H1 (cell line): ENCODE measurements at places on chromosomes 6 and 20. TPM values are rescaled to one million over a fixed set of nuclear protein-coding genes. Genes with fewer than 3 reads are reported as not detected.

HS3ST5 gene
- 9.9 and 11.2 TPM in 2 replicates for total RNA-seq

DNA sequence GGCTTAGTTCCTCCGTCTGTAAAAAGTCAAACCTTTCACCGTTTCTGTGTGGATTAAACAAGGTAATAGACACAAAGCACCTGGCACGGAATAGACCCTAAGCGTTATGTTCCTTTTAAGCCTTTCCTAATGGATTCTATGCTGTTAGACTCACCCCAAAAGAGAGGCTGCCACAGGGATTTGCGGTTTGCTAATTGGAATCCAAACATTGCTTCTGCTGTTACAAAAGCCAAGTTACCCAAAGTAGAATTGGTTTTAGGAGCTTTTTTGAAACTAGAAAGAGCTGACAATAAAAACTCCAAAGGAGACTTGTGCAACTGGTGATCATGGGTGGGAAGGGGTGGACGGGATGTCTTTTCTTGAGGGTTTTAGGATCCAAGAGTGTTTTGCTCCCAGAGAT lies 178.0 kb downstream of the BMP7 start:
- H3K4me1 ChIP-seq: peaks cover 6% of the 10 kb centered on the region; the same call in 1 of the 2 replicates
- H3K27ac ChIP-seq: no peak overlapping the region
- H3K36me3 ChIP-seq: no peaks in the 10 kb centered on the region
- peaks cover 4% of the 10 kb centered on the region; the same call in 1 of the 2 replicates for H3K27me3 ChIP-seq
- DNase-seq: no peak

GRCh38 chr6:112626468-112627082 lies 279.4 kb downstream of the RFPL4B start:
- no peaks in the 10 kb centered on the region for H3K27me3 ChIP-seq
- no peak overlapping the region for H3K4me3 ChIP-seq
- H3K36me3 ChIP-seq: no peaks in the 10 kb centered on the region

COMMD7 gene
- 48.8 and 48.9 TPM in 2 replicates for total RNA-seq

- DNase-seq: no peak
- no peak overlapping the region for H3K27ac ChIP-seq
- H3K36me3 ChIP-seq: no peaks in the 10 kb centered on the region
- no peaks in the 10 kb centered on the region for H3K27me3 ChIP-seq
- H3K4me3 ChIP-seq: no peak overlapping the region
Observed at GRCh38 chr6:141874930-141875602, 257.7 kb upstream of the GJE1 start.

DNA sequence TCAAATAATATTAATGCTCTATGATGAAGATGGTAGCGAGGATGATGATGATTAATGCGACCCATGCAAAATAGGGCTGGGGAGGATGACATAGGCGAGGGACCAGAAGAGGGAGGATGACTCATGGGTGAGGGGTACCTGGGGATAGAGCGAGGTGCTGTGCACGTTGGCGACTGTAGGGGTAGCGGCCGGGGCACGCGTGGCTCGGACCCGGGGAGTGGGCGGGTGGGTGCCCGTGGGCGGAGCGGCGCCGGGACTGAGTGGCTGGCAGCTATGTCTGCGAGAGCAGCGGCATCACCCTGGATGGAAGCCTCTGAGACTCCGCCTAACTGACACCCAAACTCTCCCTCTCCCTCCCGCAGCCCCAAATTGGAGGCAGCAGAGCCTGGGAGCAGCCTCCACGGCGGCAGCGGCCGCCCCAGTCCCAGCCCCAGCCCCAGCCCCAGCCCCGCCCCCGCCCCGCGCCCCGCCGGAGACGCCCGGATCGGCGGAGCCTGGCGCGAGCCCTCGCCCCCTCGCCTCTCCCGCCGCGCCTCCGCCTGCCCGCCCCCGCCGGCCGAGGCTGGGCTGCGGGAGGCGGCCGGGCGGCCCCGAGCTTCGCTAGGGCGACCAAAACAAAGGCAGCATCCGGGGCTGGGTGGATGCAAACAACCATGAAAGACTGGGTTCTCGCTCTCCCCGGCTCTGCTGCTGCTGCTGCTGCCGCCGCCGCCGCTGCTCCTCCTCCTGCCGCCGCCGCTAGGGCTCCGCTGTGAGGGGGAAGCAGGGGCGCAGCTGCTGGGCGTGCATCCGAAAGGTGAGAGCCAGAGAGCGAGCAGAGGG lies at the start of gene RIMS1:
TSS of gene RIMS1 (plus strand) at position 367 of the 822 bp plus-strand sequence. CDS start 474 bp downstream, outside the sequence.
- H3K27me3 ChIP-seq: no peaks in the 10 kb centered on the region
- peak; percentile 82 for DNase-seq
- H3K36me3 ChIP-seq: no peaks in the 10 kb centered on the region

DNA sequence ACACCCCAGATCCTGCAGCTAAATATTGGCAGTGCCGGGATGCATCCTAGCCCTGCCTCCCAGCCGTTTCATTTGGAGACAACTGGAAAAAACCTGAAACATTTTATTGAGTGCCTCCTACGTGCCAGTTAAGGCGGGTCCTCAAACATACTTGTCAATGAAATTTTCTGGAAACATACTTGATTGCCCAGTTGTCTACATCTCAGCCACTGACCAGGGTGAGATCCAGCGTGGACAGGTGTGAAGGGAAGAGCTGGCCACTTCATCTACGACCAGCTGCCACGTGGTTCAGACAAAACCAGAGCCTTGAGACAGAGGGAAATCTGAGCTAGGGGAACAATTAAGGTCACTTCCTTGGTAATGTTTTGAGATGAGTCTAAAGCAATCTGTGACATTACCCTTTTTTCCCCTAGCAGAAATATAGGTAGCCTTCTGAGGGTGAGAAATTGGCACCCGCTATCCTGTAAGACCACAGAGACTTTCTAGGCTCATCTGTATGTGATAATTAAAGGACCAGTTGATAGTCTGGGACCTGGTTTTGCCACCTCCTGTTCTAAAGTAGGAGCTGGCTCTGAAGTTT lies 116.3 kb upstream of the MTHFD1L start:
- H3K4me3 ChIP-seq: no peak overlapping the region
- no peak overlapping the region for H3K27ac ChIP-seq
- H3K27me3 ChIP-seq: no peaks in the 10 kb centered on the region
- peaks cover 3% of the 10 kb centered on the region; the same call in 1 of the 2 replicates for H3K4me1 ChIP-seq

DNA sequence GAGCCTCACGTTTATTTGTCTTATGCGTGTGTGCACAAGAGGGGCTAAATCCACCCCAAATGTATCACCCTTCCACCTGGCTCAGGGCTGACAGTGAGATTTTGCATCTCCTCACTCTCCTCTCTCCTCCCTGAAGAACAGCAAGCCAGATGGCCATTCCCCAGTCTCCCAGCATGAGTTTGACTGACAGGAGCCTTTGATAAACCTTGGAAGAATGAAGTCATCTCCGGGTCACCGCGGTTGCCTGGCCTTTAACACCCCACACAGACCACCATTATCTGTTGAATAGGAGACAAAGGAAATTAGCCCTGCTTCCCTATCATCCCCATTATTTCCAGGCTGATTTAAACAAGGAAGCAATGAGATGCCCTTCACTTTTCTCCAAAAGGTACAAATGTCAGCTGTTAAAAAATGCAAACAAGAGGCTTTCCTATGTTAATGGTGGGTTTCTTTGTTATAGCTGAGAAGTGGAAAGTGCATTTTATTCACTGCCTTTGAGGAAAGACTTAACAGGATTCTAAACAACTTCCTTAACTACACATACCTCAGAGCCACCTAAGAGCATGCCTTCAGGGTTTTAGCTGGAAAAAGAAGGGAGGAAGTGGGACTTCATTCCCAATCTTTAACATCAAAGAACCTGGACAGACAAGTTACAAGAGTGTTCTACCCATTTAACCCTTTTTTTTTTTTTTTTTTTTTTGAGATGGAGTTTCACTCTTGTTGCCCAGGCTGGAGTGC lies 524.8 kb upstream of the ID4 start:
- H3K27me3 ChIP-seq: no peaks in the 10 kb centered on the region
- DNase-seq: peak; percentile 84
- H3K4me3 ChIP-seq: peak overlapping the region; percentile 35; the same call in 1 of the 2 replicates
- no peaks in the 10 kb centered on the region for H3K36me3 ChIP-seq

AKAP12 gene
- total RNA-seq: 79.2 and 84.2 TPM in 2 replicates

GRCh38 chr6:166351715-166352285 lies 9.5 kb upstream of the SFT2D1 start:
- 0 out of 2 replicates have a peak, but pooled peaks cover 2% of the 10 kb centered on the region for H3K27me3 ChIP-seq
- H3K36me3 ChIP-seq: no peaks in the 10 kb centered on the region
- no peak overlapping the region for H3K27ac ChIP-seq
- H3K4me3 ChIP-seq: no peak overlapping the region
- no peak for DNase-seq

DNA sequence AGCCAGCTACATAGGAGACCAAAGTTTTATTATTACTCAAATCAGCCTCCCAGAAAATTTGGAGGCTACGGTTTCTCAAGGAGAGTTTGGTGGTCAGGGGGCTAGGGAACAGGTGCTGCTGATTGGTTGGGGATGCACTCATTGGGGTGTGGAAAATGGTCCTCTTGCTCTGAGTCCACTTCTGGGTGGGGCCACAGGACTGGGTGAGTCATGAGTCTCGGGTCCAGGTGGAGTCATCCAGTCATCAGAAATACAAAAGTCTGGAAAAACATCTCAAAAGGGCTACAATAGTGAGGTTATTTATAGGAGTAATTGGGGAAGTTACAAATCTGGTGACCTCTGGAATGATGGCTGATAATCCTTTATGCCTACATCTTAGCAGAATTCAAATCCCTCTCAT lies 54.3 kb upstream of the SLC22A16 start:
- peaks cover 2% of the 10 kb centered on the region for H3K4me1 ChIP-seq
- DNase-seq: peak; percentile 10
- no peaks in the 10 kb centered on the region for H3K27me3 ChIP-seq
- H3K36me3 ChIP-seq: no peaks in the 10 kb centered on the region
- H3K4me3 ChIP-seq: no peak overlapping the region

SAMD3 gene
- total RNA-seq: 1.9 and 3.5 TPM in 2 replicates

DNA sequence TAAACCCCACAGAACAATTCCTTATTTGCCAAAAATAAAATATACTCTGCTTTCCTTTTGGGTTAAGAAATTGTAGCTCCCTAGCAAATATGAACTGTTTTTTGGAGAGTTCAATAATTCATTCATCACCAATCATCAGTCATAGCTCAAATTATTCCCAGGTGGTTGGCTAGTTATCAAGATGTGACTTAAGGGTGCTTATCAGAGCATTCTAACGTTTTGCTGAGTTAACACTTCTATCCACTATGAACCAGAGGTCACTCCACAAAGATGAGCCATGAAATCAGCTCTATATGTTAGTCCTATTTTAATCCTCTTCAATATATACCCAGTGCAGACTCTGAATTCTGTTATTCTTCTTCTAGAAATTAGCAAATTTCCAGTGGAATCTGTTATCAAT lies 379.1 kb downstream of the TENT5A start:
- DNase-seq: no peak
- no peaks in the 10 kb centered on the region for H3K36me3 ChIP-seq
- no peaks in the 10 kb centered on the region for H3K27me3 ChIP-seq
- no peak overlapping the region for H3K4me3 ChIP-seq
- H3K27ac ChIP-seq: no peak overlapping the region

DNA sequence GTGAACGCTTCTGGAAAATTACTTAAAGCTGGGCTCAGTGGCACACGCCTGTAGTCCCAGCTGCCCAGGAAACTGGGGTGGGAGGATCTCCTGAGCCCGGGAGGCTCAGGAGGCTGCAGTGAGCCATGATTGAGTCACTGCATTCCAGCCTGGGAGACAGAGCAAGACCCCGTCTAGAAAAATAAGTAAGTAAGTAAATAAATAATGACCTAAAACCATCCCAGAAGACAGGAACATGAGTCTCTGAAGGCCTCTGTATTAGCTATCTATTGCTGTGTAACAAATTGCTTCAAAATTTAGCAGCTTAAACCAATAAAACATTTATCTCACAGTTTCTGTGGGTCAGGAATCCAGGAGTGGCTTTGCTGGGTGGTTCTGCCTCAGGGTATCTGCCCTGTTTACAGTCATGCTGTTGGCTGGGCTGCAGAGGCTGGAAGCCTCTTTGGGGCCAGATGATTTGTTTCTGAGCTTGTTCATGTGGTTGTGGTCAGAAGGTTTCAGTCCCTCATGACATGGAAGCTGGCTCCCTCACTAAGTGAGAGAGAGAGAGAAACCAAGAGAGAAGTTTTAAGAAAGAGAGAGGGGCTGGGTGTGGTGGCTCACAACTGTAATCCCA lies 48.4 kb upstream of the NCOA3 start:
- no peak for DNase-seq
- H3K27ac ChIP-seq: no peak overlapping the region
- no peaks in the 10 kb centered on the region for H3K36me3 ChIP-seq

GRCh38 chr6:47413752-47414422 lies 63.7 kb upstream of the CD2AP start:
- no peak overlapping the region for H3K4me3 ChIP-seq
- no peak for DNase-seq
- H3K27me3 ChIP-seq: no peaks in the 10 kb centered on the region
- H3K36me3 ChIP-seq: no peaks in the 10 kb centered on the region

- H3K4me3 ChIP-seq: no peak overlapping the region
- no peaks in the 10 kb centered on the region for H3K4me1 ChIP-seq
- H3K27ac ChIP-seq: no peak overlapping the region
- peaks cover 1% of the 10 kb centered on the region for H3K27me3 ChIP-seq
Observed at GRCh38 chr6:113476937-113477839, 380.0 kb upstream of the MARCKS start.

GRCh38 chr6:157981395-157982101 lies at the start of gene SYNJ2:
TSS of gene SYNJ2 (plus strand) at chr6:157981863. CDS start at chr6:157981962, 99 bp downstream.
- H3K36me3 ChIP-seq: no peaks in the 10 kb centered on the region
- H3K4me1 ChIP-seq: peaks cover 24% of the 10 kb centered on the region
- peak within 1 kb of the TSS; percentile 75; the same call in 1 of the 2 replicates for H3K27ac ChIP-seq
- peaks cover 10% of the 10 kb centered on the region; the same call in 1 of the 2 replicates for H3K27me3 ChIP-seq

DNA sequence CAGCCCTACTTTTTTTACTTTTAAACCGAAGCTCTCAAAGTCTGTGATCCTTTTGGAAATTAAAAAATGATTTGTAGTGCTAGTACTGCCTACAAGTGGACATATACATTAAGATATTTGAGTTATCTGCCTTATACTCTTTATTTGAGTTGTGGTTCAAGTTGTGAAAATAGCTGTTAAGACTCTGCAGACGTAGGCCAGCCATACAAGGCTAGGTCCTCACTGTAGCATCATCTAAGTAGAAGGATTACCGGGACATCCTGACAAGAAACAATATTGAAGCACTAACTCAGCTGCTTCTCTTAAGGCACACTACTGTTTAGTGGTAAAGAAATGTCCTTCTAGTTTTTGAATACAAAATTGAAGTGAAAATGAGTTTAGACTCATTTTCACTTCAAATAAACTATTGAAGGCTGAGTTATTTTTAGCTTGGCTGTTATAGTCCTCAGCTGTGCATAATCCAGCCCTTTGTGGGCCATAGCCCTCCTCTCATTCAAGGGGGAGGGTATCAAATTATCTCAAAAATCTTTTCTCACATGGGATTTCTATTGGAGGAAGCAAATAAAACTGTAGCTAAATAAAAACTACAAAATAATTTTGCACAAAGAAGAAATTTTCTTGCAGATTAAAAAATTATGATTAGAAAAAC lies 68.1 kb downstream of the JAG1 start:
- H3K27me3 ChIP-seq: no peaks in the 10 kb centered on the region
- peaks cover 1% of the 10 kb centered on the region; the same call in 1 of the 2 replicates for H3K4me1 ChIP-seq
- H3K4me3 ChIP-seq: no peak overlapping the region
- H3K36me3 ChIP-seq: no peaks in the 10 kb centered on the region

DNA sequence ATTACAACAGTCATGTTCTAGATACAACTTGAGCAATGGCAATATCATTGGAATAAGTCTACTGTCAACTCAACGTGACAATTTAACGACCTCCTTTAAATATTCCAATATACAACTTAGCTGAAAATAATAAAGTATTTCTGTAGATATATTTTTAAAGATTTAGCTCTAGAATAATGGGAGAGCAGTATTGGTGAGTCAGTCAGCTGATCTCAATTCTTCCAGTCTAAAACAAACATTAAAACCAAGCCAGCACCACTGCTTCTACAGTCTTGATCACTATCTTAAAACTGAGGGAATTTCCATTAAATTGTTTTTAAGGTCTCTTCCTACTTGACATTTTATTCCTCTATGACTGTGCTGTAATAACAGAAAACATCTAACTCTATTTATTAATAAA lies 38.2 kb downstream of the NOL7 start:
- no peaks in the 10 kb centered on the region for H3K4me1 ChIP-seq
- H3K27me3 ChIP-seq: no peaks in the 10 kb centered on the region
- DNase-seq: no peak

PNLDC1 gene
- 0.34 and 0.44 TPM in 2 replicates for total RNA-seq
